ENCODE measurements at places on chromosomes 1 and 21.
A peak's percentile ranks its signal among the peaks of the same experiment; 100 is the strongest.

GRCh38 chr21:44290327-44291077, 4.8 kb downstream of the AIRE start:
- DNase-seq: no peak

GRCh38 chr1:75870951-75871350, 61.3 kb downstream of the ASB17 start:
- DNase-seq: peak; percentile 2

DNA sequence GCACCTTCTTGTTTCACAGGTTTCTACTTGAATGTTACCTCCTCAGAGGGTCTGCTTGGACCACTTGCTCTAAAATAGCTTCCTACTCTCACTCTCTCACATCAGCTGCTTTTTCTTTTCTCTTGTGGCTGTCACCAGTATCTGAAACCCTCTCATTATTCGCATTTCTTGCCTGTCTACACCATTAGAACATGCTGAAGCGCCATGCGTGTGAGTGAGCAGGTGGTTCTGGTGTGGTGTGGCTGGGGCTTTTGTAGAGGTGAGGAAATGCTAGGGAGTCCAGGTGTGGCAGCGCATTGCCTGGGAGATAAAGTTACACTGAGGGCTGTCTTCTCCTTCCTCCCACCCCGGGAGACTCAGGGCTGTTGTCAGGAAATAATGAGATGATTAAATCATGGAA, 4.1 kb downstream of the ZNF362 start:
- DNase-seq: no peak

GRCh38 chr21:46604975-46605766, at the start of gene S100B:
Gene S100B (minus strand): TSS chr21:46605082. CDS start chr21:46602415, 2,667 bp downstream.
- peak; percentile 58 for DNase-seq

GRCh38 chr1:53642215-53642555, 96.8 kb downstream of the GLIS1 start:
- DNase-seq: no peak

GRCh38 chr1:8643542-8644536, 173.6 kb downstream of the RERE start:
- no peak for DNase-seq

DNA sequence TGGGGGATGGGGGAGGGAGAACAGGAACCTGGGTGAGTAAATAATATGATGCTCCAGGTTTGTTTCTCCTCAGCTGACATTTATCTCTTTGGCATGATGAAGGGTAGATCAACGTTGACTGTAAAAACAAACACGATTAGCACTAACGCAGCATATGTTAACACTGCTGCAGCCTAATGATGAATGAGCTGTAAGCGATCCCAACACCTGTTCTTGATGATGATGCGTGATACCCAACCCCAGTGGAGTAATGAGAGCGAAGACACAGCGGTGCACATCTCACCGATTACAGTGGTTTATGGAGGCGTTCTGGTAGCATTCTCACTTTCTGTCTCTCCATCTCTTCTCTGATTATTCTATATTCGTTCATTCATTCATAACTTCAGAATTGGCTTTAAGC, 640.4 kb downstream of the USP25 start:
- no peak for DNase-seq

- DNase-seq: no peak
These were observed 148.2 kb upstream of the COL11A1 start for GRCh38 chr1:103256490-103256889.

DNA sequence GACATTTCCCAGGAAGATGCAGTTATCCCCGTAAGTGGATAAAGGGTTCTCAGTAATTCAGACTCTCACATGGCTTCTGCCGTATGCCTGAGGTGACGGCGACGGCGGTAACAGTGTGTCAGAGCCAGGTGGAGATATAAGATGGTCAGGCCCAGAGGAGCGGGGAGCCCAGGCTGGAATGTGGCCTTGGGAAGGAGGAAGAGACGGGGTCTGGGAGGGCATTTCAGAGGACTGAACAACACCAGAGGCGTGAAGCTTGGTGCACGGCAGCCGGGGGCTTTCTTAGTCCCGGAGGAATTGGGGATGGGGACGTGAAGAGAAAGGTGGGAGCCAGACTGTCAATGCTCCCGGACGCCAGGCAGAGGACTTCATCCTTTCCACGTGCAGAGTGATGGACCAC, 1.0 kb downstream of the RER1 start:
- DNase-seq: no peak

DNA sequence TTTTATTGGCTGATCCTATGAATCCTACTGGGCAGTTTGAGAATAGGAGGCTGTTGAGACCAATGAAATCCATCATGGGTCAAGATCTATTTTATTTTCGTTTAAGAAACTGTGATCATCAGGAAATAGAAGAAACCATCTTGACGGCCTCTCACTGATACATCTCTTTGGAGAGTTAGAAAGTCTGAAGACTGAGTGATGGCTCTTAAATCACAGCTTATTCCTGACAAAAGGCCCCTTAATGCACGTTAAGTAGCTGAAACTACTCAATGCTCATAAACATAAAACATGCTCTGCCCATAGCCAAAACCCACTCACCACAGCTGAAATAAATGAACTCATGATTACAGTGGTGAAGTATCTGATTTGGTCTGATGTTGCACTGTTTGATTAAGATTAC, 784.5 kb upstream of the NEGR1 start:
- DNase-seq: no peak

- no peak for DNase-seq
These were observed 373.1 kb upstream of the USP24 start for GRCh38 chr1:55588309-55588708.

- DNase-seq: peak; percentile 45
These were observed 70.8 kb downstream of the PLPP3 start for GRCh38 chr1:56508523-56508983.

- DNase-seq: peak; percentile 52
These were observed 166.9 kb downstream of the HLX start for GRCh38 chr1:221045842-221046831.

DNA sequence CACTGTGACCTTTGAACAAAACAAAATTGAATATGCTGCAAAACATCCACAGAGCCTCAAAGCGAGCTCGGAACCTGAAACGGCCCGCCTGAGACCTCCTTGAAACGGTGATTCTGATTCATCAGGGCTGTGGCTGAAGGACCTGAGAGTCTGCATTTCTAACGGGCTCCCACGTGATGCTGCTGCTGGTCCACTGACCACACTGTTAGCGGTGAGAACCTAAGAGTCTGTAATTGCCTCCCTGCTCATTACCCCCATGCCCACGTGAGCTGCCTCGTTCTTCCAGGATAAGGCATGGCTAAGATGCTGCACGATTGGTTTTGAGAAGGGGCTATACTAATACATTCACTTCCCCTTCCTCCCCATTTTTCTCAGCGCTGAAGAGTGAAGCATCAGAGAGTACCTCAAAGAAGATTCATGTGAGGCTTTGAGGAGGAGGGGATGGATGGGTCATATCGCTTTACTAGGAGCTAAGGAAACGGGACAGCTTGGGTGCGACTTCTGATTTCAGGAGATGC, 9.7 kb downstream of the TLR5 start:
- no peak for DNase-seq

DNA sequence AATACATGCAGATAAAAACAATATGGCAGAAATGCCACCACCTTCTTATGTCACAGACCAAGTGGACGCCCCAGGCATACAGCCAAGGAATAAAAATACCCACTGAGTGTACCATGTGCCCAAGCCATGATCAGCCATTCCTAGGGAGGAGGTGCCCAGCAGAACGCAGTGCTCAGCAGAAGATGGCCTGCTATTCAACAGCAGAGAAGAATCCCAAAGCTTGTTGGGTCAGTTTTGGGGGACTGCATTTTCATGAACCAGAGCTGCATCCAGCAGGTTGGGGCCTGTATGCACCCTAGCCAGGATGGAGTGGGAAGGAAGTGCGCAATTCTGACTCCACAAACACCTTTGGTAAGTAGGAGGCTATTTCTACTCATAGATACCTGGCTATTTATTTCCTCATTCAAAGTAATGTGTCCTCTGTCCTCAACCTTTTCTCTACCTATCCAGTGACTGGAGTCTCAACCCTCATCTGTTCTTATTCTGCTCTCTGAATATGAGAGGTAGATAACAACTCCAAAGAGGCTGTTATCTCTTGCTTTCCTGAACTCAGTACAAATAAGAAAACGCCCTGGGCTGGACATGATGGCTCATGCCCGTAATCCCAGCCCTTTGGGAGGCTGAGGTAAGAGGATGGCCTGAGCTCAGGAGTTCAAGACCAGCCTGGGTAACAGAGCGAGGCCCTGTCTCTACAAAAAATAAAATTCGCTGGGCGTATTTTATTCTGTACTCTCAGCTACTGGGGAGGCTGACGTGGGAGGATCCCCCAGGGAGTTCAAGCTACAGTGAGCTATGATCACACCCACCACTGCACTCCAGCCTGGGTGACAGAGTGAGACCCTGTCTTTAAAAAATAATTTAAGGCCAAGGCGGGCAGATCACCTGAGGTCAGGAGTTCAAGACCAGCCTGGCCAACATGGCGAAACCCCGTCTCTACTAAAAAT, 2.5 kb upstream of the PLEKHM2 start:
- peak; percentile 70 for DNase-seq

DNA sequence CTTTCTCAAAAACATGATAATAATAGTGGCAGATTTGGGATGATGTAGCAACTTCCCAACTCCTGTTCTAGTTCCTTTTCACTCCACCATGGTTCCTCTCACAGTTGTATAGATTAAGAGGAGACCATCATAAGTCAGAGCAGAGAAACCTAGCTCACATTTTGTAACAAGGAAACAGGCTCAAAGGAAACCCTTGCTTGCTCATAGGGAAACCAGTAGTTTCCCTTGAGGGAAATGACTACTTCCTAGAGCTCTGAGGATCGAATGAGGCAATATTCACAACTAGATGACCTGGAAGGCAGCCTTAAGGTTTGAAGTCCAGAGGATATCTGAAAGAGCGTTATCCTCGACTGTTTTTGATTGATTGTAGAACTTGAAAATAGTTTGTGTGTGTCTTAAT, 76.1 kb upstream of the C8B start:
- no peak for DNase-seq

DNA sequence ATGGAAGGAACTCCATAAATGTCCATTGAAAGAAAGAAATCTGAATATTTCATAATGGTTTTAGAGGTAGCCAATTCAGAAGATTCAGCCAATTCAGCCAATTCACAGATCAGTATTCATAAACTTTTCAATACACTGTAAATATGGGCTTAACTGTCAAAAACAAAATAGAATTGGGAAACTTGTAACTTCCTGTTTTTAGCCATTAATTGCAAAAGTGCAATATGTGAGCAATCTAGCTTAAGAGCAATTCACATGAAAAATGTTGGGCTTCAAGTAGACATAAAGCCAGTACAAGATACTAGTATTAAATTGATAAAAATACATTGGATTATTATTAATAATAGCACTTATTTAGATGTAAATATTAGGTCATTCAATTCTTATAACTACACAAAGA, 27.5 kb upstream of the PLPPR4 start:
- DNase-seq: no peak

DNA sequence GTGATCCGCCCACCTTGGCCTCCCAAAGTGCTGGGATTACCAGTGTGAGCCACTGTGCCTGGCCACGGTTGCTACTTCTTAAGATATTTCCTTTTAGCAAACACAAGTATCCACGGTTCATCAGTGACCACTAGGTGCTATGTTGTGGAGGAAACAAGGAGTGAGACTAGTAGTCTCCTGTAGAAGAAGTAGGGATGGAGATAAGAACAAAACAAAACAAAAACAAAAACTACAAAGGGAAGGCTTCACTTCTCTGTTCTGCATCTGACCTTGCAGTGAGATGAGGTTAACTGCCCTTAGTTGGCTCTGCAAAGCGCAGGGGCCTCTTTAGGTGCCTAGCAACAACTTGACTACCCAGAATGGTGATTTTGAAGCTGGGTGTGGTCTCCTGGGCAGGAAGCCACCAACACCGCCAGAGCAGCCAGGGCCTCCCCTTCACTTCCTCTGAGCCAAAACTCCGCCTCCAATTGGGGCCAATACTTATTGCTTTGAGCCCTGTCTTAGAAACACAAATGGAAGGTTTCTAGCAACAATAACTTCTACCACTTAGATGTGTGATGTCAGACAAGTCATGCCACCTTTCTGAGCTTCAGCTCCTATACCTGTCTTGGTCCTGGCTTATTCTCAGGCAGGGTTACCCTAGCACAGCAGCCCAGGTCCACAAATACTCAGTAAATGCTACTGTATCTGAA, 12.8 kb upstream of the CDC42 start:
- peak; percentile 73 for DNase-seq

DNA sequence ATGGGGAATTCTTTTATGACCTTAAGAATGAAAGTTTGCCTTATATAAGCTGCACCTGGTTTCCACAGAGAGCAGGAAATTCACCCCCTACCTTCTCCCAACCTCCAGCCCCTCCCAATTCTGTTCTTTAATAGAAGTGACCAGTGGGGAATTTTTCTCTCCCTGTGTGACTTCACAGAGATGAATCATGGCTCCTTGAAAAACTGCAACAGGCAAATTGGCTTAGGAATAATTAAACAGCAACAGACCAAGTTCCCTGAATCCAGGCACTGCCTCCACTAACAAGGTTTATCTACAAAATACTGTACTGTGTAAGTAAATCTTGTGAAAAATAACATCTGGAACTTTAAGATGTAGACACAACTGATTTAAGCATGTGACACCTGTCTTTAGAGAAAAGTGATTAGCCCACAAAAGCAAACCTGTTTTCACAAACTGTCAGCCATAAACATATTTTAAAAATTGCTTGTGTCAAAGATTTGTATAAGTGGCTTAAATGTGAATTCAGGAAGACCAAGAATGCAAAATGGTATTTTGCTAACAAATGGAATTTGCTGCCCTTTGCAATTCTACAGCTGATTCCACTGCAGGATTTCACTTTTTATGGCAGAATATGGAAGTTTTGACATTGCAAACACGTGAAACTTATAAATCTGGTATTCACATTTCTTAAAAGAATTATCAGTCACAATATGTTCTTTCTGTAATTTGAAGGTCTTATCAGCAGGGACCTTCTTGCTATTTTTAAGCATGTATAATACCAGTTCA, 54.0 kb downstream of the ALG14 start:
- DNase-seq: peak; percentile 48

GRCh38 chr1:59819566-59820438, 5.1 kb downstream of the HOOK1 start:
- no peak for DNase-seq

DNA sequence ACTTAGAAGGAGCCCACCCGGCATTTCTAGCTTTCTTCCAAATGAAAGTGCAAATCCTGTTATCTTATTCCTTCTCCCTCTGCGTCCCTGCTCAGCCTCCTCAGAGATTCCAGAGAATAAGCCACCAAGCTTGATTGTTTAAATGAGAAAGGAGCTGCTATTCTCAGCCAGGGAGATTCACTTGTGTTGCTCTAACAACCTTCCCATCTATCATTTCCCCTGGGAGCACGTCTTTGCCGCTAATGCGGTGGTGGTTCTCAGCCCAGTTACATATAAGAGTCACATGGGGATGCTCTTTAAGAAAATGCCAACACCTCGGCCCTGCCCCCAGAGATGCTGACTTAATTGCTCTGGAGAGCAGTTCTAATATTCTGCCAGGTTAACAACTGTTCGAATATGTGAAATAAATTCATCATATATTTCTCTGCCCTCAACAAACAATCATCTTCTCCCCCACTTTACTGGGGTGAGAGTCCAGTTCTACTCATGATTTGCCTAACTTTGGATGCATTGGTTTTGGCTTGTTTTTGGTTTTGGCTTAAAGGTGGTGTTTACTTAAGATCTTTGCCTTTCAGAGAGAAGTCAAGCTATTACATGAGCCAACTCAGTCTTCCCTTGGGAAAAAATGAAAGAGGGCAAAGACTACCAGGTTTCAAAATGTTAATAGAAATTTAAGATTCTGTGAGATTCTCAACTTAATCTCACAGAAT, 213.9 kb downstream of the SEC16B start:
- no peak for DNase-seq

- no peak for DNase-seq
These were observed 108.4 kb downstream of the SPSB1 start for GRCh38 chr1:9401080-9401453.

All from RPMI7951 (cell line).